ENCODE measurements at places on chromosomes 3 and 15.

DNA sequence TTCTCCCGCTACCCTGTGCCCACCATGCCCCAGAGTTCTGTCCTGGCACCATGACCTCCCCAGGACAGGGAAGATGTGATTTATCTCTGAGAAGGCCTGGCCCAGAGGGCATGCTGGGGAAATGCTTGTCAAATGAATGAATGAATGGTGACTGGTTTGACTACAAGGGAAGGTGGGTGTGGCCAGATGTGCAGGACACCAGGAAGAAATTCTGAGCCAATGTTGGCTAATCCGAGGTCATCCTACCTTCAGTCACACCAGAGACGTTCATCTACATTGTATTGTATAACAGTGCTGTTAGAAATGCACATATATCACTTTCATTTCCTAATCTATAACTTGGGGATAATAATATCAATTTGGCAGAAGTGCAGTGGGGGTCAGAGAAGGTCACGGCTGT lies 138.4 kb downstream of the FAM43A start:
- no peak for DNase-seq

- DNase-seq, result no peak
Observed at GRCh38 chr3:161770484-161771386, 274.1 kb downstream of the OTOL1 start.

- no peak for DNase-seq
Observed at GRCh38 chr3:111799951-111800350, 59.1 kb upstream of the PHLDB2 start.

- DNase-seq, result no peak
Observed at GRCh38 chr3:131315162-131315561, 66.4 kb upstream of the NUDT16 start.

GRCh38 chr3:17027318-17027717 lies 142.6 kb downstream of the PLCL2 start:
- DNase-seq, result no peak

DNA sequence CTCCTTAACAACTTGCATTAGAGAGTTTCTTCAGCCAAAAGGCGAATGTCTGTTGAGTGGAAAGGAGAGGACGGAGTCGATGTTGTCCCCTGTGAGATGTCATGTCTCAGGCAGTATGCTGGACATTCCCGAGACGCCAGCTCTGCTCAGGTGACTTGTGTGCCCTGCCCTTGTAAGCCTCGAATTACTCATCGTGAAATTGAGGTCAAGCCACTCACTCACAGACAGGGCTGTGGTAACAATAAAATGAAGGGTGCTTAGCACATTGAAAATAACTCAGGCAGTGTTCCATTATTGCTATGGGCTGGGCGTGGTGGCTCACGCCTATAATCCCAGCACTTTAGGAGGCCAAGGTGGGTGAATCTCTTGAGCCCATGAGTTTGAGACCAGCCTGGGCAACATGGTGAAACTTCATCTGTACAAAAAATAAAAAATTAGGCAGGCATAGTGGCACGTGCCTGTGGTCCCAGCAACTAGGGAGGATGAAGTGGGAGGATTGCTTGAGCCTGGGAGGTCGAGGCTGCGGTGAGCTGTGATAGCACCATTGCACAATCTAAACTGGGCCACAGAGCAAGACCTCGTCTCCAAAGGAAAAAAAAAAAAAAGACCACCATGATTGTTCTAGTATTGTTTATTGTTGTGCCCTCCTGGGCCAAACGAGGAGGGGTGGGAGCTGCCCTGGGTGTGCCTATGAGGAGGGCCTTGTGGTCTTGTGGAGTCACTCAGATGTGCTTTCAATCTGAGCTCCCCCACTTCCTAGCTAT lies 214.4 kb downstream of the THSD4 start:
- DNase-seq, result no peak

DNA sequence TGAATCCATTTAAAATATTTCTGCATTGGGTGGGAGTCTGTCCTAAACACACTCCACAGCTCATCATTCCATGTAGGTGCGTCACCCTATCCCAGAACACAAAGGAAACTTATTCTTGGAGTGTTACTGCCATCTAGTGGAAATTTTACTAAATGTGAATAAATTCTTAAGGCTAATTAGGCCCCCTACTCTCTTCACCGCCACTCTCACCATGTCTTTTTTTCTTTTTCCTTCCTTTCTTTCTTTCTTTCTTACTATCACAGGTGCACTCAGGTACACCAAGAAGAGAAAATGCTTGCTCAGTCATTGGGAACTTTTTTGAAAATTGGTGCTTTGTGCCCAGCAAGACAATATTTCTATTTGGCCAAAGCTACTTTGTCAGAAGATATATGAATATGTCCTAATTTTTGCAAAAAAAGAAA lies 26.4 kb upstream of the ATP8B4 start:
- DNase-seq, result no peak

- DNase-seq, result no peak
Observed at GRCh38 chr3:134197681-134198261, 52.9 kb downstream of the RYK start.

DNA sequence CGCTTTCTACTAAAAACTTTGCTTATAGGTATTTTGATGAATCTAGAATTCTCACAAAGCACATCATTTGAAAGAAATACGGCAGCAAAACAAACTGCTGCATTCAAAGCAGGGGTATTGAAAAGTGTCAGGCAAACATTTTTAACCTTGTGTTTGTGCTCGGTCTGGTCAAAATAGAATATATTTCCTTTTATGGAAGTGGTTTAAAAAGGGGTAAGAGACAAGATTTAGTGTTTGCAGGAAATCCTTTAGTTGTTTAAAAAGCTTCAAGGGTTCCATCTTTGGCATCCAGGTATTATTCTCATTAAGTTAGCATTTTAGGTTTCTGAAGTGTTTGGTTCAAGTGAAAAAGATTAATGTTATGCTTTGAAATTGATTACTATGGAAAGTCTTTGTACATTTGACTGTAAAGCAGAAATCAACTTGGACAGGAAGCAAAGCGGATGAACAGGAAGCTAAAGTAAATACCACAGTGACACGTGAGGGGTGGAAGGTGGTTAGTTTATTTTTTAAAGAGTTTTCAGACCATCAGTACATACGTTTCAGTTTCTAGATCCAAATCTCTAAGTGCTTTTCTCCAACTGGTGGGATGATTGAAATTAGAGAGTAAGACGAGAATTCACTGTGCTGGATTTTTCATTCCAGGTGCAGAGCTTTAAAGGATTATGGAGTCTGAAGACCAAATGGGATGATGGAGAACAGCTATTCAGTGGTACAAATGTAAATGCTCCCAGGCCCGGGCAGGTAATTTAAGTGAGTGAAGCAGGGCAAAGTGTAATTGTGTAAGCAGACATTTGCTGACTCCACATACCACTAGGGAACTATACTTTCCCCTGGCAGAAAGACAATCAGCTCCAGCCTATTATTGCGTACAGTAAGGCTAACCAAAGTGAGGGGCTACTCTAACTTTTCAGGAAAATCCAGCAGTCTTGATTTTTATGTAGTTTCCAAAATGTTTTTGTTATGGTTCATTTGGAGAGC lies 341.8 kb upstream of the TBL1XR1 start:
- no peak for DNase-seq
